Ovary (tissue), 10 donors: ENCODE measurements at places on chromosomes 4 and X. TPM values are rescaled to one million over a fixed set of nuclear protein-coding genes. Genes with fewer than 3 reads are reported as not detected.

GRCh38 chr4:173289353-173289727 lies 44.8 kb downstream of the HMGB2 start:
- DNase-seq: no peak

- no peak for DNase-seq
Observed at GRCh38 chr4:13701937-13702446, 74.5 kb upstream of the BOD1L1 start.

The COX7B2 gene
- not detected for polyA plus RNA-seq

DNA sequence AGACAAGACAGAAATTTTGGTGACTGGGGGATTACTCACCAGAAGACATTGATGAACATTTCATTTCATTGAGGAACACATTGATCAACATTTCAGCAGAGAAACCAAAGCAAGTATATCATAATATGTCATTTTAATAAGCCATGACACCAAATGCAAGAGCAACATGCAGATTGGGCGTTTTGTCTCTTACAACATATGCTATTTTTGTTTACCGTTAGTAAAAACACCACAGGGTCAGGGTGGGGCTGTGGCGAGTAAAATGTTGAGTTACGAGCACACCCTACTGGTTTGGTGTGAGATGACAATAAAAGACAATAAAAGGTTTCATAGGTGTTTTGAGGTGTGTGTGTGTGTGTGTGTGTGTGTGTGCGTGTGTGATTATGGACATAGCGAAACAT lies 294.5 kb downstream of the PDGFC start:
- DNase-seq: no peak

DNA sequence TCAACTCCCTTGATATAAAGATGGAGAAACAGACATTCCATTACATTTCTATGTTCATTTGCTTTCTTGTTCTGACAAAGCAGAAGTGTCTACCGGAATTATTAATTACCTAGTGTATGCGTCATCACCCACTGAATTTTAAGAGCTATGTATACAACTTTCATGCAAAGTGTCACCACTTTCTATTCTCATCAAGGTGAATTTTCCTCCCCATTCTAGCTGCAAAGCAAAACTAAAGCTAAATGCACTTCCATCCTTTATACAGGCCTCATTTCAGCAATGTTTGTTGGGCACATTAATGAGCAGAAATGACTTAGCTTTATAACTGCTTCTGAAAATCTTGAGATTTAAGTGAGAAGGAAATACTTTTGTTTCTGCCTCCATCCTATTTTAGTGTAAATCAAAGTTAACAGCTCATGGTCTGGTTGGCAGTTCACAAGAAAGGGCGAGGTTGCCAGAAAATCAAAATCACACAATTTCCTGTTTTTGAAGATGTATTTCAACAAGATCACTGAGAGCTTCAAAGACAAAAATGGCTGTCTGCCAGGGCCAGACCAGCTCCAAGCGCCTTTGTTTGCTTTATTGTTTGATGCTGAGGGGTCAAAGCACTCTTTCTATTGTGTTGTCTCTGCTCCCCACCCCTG lies 7.2 kb upstream of the FAM9C start:
- DNase-seq: no peak

DNA sequence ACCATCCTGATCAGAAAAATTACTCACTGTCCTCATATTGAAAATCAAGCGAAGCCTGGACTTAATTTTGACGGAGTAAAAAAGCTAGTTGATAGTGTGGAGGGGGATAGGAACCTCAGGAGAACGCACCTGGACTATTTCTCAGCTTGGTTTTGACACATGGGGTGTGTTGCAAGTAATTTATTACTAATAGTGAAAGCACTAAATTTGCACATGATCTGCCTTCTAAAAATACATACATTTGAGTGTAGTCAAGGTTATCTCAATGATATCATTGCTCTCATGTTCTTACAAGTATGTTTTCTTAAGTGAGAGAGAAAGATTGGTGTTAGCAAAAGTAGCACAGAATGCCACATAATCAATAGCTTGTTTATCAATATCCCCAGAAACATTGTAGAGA lies 29.5 kb downstream of the LRIT3 start:
- no peak for DNase-seq

The SLC4A4 gene
- 2.0 TPM for polyA plus RNA-seq

DNA sequence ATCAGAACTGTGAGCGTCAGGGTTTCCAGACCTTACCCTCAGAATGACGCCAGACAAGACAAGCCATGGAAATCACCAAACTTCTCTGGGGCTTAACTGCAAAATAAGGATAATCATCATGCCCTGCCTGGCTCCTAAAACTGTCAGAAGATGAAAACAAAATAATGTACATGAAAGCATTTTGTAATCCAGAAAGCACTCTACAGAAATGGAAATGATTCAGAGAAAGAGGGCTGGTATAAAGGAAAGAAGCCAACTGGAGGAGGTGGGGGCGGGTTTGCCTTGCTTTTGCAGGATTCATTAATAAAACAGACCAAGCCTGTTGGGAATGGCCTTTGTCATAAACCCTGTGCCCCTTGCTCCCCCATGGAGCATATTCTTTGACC lies 47.3 kb downstream of the SEPSECS start:
- DNase-seq: no peak

GRCh38 chrX:138709886-138710791 lies 1.4 kb downstream of the FGF13 start:
- DNase-seq: no peak

DNA sequence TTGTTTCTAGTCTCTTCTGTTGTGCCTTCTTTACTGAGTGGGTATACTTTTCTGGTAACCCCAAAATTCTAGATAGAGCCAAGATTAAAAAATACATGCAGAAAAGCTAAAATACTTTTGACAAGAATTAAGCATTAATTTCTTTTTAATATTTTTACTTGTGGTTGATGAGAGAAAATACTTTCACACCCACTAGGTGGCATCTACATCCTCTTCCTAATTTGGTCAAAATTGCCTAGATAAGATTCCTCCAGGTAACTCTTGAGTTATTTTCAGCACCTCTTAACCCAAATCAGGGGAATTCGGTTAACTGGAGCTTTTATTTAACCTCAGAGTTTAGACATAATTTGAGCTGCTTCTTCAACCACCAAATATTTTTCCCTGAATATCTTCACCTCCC lies 28.4 kb upstream of the COX7B2 start:
- no peak for DNase-seq

DNA sequence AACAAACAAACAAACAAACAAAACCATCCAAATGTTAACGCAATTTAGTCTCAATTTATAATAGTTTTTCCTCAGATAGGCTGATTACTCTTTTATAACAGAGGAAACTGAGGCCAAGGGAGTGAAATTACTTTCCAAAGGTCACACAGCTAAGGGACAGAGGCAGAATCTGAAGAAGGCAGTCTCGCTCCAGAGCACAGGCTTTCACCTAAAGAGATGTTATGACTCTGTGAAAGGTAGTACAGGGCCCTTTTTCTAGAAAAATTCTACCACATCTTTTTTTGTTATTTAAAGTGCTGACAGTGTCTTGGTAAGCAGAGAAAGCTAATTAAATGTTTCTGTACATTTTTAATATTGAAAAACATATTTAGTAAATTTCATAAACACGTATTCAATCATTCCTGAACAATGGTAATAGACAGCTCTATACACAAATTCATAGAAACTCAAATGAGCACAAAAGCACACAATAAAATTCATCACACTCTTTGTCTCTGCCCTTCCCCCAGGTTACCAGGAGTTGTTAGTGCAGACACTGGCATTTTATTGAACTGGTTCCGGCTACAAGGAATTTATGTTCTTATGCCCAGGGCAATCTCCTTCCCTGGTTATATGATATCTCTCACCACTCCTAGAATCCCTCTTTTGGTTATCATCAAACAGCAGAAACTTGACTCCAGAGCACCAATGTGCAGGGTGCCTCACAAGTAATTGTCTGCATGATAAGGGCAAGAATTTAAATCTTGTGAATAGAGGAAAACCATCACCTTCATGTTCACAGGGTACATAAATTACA lies 7.7 kb upstream of the APBB2 start:
- no peak for DNase-seq

GRCh38 chr4:123986268-123986798 lies 589.7 kb downstream of the SPRY1 start:
- DNase-seq: peak; percentile 44
